Stimulated activated CD4-positive, alpha-beta T cell treated with anti-CD3 and anti-CD28 coated beads, TNF-alpha, amount 100 ng/mL, for 4 hours (primary cell): ENCODE measurements at places on chromosomes 1 and 21.

GRCh38 chr21:17679002-17679600 lies 66.4 kb upstream of the BTG3 start:
- DNase-seq = no peak

GRCh38 chr1:40076895-40077312 lies 20.1 kb downstream of the PPT1 start:
- no peak for DNase-seq

DNA sequence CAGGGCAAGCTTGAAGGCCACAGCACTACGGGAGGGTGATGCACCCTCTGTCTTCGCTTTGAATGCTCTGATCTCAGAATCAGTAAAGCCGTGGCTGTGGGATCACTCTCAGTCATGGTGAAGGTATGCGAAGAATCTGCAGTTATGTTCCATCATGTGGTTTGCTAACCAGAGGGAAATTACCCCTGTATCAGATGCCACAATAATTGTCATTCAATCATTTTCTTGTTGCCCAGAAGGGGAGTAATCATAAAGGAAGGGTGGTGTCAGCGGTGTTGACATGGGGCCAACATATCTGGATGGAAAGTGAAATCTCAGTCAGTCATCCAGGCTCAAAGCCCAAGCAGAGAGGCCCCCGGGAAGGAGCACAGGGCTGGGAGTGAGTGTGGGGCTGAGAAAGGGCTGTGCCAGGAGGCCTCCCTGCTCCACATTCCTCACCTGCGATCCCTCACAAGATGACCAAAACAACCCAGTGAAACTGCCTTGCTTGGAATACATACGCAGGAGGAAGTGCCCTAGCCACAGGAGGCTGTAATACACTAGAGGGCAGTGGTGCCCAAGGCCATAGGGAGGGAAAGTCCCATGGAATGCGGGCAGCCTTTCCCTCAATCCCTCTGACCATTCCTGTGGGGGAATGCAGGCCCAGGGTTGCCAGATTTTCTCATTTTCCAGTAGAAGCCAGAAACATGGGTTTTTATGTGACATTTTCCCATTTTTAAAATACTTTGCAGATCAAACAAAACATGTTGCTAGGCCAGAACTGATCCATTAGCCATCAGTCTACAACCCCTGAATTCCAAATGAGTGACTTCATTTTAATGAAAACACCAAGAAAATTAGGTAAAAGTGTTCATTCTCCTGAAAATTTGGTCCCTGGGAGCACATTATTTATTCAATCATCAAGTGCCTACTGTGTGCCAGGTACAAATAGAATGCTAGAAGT lies 95.7 kb upstream of the VANGL1 start:
- DNase-seq = no peak

DNA sequence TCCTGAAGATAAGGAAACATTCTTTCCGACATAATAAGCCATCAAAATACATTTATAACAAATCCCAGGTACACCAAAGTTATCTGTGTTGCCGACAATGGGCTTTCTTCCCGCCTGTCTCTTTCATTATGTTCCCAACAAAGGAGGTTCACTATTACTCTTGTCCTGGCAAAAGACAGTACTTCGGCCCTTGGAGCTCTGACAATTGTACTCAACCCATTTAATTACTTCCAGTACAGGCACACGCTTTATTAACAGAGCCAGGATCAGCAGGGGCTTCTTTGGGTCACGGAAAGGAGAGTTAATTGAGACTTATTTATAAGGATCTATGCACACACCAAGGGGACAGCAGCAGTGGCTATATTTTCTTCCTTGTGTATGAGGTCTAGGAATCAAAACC lies 46.6 kb upstream of the DUSP10 start:
- DNase-seq = no peak

- no peak for DNase-seq
Measured at GRCh38 chr1:99776120-99776519, 9.7 kb upstream of the FRRS1 start.

- no peak for DNase-seq
Measured at GRCh38 chr1:180994262-180994661, 28.4 kb downstream of the STX6 start.

GRCh38 chr21:45950740-45951515 lies 30.6 kb upstream of the COL6A1 start:
- DNase-seq = no peak

DNA sequence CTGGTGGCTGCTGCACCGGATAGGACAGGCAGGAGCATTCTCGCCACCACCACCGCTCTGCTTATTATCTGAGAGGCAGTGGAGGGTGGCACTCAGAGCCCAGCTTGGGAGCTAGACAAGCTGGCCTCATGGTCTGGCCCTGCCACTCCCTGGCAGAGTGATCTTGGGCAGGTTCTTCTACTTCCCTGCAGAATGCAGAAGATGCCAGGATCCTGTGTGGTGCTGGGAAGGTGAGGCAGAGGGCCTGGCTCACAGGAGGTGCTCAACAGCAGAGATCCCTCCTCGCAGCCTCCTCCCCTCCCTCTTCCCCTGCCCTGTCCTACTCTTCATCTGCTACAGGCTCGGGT lies 60.4 kb downstream of the ARHGEF10L start:
- DNase-seq = no peak

GRCh38 chr1:183089025-183089639 lies 65.9 kb downstream of the LAMC1 start:
- DNase-seq = no peak

DNA sequence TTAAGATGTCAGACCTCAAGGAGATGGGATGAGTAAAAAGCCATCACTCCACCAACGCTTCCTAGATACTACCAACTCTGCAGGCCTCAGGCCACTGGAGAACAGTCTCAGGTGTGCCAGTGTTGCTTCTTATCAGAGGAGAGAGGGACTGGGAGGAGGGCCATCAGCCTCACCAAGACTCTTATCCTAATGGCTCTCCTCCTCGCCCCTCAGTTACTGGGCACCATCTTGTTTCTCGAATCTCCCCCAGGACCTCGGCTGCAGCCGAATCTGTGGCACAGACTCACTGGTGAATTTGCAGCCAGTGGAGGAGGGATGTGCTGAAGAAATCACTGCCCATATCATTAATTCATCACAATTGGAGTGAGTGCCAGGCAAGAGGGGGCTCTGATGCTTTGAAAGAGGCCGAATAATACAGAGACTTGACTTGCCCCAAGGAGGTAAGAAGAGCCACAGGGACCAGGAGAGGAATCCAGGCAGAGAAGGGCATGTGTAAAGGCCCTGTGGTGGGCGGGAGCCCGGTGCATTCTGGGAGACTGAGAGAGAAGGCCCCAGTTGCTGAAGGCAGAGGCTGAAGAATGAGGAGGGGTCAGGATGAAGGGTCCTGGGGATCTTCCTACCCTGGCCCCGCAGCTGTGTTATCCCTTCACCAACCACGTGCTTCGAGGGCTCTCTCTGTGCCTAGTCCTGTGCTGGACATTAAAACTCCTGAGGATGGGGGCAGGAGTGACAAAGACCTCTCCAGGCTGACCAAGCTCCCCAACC lies 129.8 kb downstream of the PTPRU start:
- DNase-seq = no peak

DNA sequence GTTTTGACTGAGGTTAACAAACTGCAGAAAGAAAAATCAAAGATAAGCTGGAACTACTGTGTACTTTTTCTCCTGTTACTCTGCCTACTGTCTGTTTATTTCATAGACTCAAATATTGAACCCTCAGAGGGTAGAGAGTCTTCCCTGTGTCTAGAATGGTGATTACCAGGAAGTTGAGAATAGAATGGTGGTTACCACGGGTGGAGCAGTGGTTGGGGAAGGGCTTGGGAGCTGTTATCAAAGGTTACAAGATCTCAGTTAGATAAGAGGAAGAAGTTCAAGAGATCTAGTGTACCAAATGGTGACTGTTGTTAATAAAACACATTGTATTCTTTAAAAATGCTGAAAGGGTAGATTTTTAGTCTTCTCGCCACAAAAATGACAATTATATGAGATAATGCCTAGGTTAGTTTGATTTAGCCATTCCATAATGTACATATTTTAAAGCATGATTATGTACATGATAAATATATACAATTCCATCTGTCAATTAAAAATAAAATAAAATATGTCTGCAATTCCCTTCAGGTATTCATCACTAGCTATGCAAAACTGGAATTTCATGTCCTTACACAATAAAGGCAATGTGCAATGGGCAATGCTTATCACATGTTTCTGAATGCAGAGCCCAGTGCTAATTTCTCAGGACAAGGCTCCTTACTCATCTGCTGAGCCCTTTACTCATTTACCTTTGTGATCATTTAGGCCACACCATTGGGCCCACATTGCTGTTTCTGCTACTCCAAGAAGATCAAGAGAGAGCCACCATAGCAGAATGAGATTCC lies 474.3 kb upstream of the CAMK1G start:
- no peak for DNase-seq

DNA sequence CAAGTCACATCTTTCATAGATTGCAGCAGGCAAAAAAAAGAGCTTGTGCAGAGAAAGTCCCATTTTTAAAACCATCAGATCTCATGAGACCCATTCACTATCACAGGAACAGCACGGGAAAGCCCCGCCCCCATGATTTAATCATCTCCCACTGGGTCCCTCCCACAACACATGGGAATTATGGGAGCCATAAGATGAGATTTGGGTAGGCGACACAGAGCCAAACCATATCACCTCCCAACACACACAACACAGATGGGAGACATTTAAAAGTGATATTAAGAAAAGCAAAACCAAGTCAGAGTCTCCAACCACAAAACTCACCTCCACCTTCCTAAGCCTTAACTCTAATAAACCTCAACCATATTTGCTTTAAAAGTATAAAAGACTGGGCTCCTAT lies 61.5 kb upstream of the TIAM1 start:
- no peak for DNase-seq

DNA sequence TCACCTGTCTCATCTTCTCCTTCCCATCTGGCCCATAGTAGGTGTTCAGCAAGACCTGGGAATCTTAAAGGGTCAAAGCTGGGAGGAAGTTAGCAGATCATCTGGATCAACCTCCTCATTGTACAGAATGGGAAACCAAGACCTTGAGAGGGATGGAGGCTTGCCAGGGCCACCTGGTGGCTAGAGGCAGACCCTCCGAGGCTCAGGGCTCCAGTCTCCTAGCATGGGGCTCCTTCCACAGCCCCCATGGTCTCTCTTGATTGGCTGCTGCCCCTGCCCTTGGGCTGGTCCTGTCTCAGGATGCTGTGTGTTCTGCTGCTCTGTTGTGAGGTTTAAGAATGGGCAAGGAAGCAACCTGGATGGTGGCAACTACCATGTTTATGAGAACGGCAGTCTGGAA lies 68.7 kb upstream of the CNTN2 start:
- DNase-seq = no peak

GRCh38 chr1:10637834-10638558 lies 158.4 kb downstream of the CASZ1 start:
- DNase-seq = no peak

- DNase-seq = no peak
Measured at GRCh38 chr1:242530761-242531160, 6.3 kb upstream of the PLD5 start.

DNA sequence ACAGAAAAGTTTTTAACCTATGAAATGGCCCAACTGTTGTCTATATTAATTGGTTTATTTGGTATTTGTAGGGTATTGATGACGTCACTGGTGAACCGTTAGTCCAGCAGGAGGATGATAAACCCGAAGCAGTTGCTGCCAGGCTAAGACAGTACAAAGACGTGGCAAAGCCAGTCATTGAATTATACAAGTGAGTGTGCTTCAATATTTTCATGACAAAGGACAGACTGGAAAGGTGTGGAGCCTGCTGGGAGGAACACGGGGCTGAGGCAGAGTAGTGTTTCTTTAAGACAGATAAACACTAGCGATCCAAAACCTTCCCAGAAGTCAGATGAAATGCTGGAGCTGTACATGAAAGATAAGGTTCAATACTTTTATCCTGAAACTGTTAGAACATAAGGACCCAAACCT lies 76.7 kb downstream of the AK4 start:
- DNase-seq = no peak

- DNase-seq = no peak
Measured at GRCh38 chr1:188343914-188344313, 1515.2 kb downstream of the PLA2G4A start.

- DNase-seq = no peak
Measured at GRCh38 chr1:21822349-21822748, 10.3 kb downstream of the LDLRAD2 start.

DNA sequence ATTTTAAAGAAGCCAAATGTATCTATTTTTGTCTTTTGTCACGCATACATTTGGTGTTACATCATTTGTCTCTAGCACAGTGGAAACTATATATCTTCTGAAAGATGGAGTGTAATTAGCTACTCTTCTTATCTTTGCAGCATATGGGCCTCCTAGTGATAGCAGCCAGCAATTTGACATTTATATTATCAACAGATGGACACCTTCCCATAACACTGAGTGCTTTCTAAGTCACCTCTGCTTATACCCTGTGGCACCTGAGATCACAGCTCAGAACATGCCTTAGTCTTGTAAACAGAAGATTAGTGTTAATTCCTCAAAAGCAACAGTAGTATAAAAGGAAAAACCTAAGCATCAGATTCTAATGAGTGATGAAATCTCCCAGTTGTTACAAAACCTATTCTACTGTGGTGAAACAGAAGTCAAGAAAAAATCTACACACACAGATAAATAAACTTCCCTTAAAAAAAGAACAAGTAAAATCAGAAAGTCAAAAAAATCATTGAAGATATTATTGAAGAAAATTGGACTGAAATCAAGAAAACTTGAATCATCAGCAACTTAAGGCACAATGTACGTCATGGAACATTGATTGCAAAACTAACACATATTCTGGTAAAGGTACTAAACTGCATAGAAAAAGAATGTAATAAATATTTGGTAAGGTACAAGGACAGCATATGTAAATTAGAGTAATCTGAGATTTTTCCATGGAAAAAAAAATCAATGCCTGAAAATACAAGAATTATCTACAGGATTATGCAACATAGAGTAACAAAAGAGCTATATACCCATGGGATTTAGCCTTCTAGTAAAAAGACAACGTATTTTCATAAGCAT lies 61.7 kb downstream of the KCNT2 start:
- DNase-seq = no peak

GRCh38 chr1:17197696-17198095 lies 7.2 kb upstream of the PADI1 start:
- no peak for DNase-seq

GRCh38 chr1:59978511-59978910 lies 51.9 kb upstream of the CYP2J2 start:
- DNase-seq = no peak

DNA sequence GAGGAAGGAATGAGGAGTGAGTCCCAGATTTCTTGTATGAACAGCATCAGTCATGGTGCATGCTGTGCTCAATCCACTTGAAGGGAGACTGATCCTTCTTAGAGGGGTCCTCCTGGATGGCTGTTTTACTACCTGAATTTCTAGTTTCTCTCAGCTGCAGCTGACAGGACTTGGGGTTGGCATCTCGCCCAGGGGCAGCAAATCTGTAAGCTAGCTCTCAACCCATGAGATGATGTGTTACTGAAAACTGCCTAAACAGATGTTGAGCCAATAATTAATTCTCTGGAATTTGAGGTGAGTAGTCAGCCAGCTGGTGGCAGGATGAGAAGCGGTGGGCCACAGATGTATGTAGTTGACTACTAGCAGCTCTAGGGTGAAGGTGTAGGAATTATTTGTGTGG lies 19.6 kb downstream of the BACH1 start:
- no peak for DNase-seq

- no peak for DNase-seq
Measured at GRCh38 chr1:7366286-7366954, 404.7 kb upstream of the VAMP3 start.
